ENCODE measurements at places on chromosomes 5 and 9.

DNA sequence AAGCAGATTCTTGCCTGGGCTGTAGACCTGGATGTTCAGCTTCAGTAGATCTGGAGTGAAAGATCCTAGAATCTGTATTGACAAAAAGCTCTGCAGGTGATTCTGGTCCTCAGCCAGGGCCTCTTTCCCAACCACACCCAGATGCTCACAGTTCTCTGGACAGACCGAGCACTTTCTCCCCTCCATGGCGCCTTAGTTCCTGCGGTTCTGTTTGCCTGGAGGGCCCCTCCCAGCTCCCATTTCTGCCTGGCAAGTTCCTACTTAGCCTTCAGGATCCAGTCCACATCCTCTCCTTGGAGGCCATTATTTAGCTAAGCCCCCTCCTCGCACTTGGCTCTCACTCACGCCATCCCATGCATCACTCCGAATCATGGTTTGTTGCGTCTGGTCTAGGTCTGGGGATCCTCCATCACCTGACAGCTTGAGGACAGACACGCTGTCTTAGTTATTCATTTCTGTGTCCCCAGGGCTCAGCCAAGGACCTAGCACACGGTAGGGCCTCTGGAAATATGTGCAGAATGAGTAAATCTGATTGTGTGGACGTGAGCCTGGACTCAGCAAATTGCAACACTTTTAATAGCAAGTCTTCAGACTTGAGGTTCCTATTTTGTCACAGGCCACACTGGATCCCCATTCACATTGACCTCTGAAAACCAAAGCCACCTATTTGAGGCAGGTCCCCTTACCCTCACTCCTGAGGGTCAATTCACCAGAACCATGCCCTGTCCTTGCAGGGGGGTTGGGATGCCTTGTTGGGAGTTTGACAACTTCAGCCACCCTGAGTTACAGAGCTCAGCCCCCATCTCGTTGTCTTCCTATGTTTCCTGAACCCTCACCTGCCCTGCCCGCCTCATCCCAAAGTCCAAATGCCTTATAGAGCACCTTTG lies 50.7 kb downstream of the COL15A1 start:
- no peak for DNase-seq

DNA sequence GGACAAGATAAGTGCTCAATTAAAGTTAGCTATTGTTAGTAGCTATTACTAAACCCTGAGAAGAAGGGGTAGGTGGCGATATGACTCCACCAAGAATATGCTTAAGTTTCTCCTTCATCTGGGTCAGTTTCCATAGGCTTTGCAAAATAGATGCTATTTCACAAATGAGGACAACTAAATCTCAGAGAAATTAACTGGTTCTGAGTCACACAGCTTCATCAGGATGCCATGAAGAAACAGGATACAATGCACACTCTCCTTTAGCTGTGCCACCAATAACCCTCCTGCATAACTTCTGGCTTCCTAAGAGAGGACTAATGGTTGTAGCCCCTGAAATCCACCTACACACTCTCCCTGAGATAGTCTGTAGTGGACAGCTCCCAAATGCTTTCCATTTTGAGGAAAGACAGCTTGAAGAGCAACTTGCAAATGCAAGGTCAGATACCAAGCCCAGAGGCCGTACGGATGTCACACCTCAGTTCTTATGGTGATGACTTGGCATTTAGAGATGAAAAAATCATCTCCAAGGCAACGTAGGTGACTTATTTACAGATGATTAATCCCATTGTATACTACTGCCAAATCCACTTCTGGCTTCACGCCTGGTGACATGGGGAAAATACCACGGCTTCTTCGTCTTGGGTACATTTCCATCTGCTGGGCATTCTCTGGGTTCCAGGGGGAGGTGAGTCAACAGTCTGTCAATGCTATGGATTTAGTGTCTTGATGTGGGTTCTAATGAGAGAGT lies 251.4 kb upstream of the IL12B start:
- no peak for DNase-seq

DNA sequence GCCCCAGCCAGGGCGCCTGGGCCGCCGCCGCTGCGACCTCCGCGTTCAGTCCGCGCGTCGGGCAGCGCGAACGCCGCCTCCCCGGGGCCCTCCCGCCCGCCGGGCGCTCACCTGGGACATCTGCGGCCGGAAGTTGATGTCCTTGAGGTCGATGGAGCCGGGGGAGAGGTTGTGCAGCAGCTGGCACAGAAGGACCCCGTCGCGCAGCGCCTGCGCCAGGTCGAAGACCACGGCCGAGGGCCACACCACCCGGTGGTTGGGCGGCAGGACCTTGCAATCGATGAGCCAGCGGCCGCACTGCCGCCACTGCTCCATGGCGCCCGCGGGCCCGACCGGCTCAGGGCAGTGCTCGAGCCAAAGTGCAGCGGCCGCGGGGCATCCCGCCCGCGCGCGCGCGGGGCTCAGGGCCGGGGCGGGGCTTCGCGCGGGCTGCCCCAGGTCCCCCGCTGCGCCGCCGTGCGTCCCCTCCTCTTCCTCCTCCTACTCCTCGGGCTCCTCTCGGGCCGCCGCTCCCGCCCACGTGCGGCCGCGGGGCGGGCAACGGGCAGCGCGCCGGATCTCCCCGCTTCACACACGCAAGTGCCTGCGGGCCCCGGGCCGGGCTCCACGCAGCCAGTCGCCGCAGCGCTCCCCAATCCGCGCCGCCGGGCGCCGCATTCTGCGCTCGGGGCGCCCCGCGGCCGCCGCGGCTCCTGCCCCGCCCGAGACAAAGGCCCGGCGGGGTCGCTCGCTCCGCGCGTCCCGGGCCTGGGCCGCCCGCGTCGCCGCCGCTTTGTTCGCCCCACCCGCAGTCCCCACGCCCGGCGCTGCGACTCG lies at the start of gene VAV2:
TSS of gene VAV2 (minus strand) at position 361 of the 816 bp plus-strand sequence. CDS start at position 315, 46 bp downstream.
- DNase-seq: no peak

- no peak for DNase-seq
These were observed 27.4 kb downstream of the SRD5A1 start for GRCh38 chr5:6660688-6661087.

DNA sequence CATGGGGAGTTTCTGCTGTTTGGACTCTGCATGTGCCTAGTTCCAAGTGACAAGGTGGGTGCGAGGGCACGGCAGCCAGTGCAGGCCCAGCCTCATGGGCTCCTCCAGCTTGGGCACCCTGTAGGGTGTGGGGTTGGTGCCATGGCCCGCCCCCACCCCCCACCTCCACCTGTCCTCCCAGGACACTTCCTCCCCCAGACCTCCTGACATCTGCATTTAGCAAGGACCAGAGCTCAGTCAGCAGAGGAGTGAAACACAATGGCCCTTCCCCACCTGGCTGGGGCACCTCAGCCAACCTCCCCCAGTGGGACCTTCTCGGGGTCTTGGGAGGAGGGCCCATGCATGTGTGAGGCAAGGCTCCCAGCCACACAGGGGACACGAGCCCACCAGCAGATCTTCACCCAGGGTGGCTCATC lies 1.9 kb upstream of the NKD2 start:
- DNase-seq: no peak

- DNase-seq: no peak
These were observed 564.9 kb upstream of the TUSC1 start for GRCh38 chr9:26243029-26243697.

- DNase-seq: no peak
These were observed 7.7 kb downstream of the IL17B start for GRCh38 chr5:149371296-149371962.

- no peak for DNase-seq
These were observed 35.3 kb downstream of the CPEB4 start for GRCh38 chr5:173923218-173924095.

DNA sequence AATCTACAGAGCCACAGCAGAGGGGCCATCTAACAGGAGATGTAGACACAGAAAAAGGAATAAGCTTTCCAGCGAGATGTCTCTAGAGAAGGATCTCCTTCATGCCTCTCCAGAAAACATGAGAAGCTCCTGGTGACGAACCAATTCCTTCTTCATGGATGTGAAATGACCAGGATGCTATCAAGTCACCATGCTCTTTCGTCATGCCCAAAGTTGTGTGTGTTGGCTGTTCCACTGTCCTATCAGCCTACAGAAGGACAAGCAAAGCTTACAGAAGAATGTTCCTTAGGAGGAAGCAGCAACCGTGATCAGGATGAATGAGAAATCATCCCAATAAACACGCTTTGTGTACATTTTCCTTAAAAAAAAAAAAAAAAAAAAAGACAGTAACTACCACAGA lies 54.4 kb downstream of the ALDH7A1 start:
- DNase-seq: no peak

- DNase-seq: no peak
These were observed 1.7 kb upstream of the LTC4S start for GRCh38 chr5:179791881-179792611.

GRCh38 chr5:59648038-59648831 lies 245.3 kb downstream of the PDE4D start:
- no peak for DNase-seq

- DNase-seq: no peak
These were observed 13.6 kb downstream of the PLEKHG4B start for GRCh38 chr5:105504-106070.

DNA sequence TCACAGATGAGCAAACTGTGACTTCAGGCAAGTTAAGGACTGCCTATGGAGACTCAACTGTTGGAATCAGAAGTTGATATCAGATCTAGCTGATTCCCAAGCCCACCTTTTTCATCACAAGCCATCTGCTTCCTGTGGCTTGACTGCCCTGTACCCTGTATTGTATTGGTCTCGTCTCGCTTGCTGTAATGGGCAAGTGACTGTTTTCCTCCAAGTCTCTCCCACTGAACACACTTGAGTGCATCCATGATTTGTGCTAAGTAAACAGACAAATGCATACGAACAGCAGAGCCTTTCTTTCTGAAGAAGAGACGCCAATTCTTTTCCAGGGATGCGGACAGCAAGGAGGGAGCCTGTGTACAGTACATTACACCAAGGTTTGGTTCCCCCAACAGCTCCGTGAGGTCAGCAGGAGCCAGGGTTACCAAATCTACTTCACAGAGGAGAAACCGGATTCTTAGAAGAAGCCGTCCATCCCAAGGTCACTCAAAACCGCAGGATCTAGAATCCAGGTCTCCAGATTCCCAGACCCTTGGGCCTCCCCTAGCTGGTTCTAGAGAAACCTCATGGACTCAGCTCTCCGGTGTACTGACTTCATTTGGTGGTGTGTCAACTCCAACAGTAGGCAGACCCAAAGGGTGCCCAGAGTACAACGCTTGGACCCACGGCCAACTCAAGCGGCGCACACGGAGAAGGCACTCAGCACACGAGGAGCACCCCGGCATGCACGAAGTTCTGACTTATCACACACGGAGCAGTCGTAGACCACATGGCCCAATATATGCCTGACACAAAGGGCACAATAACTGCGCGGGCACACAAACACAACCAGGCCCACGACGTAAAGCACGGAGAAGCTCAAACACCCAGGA lies 1.1 kb downstream of the BAG1 start:
- no peak for DNase-seq

DNA sequence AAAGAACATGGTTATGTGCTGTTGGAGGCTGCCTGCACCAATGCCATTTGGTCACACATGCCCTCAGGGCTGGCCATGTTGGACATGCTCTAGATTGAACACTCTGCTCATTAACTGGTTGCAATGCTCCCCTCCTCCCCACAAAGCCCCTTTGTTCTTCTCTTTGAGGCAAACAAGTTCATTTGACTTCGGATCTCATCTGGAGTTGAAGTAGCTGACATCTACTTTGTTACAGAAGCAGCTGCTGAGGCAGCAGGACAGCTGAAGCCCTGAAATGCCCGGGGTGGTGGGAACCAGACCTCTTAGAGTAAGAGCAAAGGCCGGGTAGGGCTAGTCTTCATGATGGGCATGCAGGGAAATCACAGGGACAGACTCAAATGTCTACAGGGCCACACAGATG lies 123.5 kb downstream of the APBA1 start:
- DNase-seq: no peak

DNA sequence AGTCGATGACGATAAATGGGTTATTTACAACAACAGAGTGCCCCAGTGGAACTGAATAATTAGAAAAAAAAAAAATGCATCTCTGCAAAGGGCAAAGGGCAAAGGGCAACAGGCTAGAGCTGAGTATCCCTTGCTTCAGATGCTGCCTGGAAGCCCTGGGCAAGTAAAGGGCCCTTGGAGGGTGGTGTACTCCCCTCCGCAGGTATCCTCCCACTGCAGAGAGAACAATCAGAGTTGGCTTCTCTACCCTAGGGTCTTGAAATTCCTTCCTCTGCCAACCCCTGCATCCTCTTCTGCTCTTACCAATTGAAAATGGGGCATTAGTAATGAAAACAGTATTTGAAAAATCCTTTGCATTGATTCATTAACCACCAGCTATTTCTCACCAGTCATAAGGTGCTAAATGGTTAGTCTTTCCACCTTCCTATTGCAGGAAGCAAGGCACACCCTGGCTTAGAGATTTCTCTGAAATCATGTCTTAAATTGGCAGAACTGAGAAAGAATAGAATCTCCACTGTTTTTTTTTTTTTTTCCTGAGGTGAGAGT lies 122.6 kb downstream of the SEMA6A start:
- DNase-seq: no peak

DNA sequence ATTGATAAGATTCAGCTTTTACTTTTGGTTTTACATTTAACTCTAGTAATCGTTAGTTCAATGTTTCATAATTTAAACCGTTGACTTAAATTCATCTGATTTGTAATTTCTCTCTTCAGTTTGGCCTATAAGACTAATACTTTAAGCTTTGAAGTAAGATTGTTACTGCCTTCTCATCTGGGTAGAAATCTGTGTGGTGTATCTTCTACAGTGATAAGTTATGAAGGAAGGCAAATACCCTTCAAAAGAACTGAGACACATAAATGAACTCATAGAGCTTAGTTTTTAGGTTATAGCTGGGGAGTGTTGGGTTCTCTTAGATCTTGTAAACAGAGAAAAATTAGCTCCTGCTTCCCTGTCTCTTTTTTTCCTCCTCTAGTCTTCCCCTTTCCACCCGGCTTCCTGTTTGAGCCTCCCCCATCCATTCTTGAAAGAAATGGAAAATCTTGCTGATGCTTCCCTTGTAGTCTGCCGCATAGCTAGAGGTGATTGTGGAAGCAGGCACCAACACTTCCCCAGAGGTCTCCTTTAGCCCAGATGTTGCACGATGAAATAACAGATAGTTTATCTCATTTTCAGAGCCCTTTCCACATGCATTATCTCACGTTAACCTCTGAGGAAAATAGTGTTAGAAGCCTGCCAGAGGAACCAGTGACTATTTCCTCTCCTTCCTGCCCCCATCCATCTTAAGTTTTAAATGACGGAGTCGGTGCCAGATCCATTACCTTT lies 2.0 kb upstream of the F2RL2 start:
- DNase-seq: no peak

- no peak for DNase-seq
These were observed 101.3 kb downstream of the PHF2 start for GRCh38 chr9:93677641-93678136.

DNA sequence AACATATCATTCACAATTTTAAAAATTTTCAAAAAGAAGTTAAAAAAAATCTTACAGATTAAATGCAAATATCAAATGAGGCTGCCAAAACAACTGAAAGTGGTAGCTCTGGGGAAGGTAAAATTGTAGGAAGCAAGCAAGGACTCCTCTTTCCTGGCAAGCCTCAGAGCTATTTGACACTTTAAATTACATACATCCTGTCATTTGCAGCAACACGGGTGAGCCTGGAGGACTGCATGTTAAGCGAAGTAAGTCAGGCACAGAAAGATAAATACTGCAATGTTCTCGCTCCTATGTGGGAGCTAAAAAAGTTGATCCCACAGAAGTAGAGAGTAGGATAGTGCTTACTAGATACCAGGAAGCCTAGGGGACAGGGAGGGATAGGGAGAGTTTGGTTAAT lies 58.0 kb downstream of the LPAR1 start:
- no peak for DNase-seq

Measured in esophagus squamous epithelium (tissue), 5 donors.